ENCODE measurements at places on chromosomes 12 and 14. TPM values are rescaled to one million over a fixed set of nuclear protein-coding genes. Genes with fewer than 3 reads are reported as not detected.
A peak's percentile ranks its signal among the peaks of the same experiment; 100 is the strongest.

DNA sequence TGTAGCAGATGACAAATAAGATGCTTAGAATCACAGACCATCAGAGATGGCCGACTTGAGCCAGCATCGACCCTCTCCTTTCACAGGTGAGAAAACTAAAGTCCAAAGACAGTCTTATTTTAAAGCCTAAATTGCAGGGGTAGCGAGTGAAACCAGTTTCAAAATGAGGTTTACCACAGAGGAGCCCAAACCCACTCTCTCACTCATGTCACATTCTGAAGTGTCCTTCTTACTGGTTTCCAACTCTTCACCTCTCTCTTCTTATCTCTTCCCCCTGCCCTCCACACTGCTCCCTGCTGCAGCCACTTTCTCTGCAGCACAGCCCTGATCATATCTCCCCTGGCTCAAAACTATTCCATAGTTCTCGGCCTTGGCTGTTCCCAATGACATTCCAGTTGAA is 57.0 kb upstream of the NID2 start:
- DNase-seq: no peak

- no peak for DNase-seq
Observed at GRCh38 chr12:109650808-109651207, 62.8 kb upstream of the FAM222A start.

- DNase-seq: no peak
Observed at GRCh38 chr12:55722948-55723347, 2.8 kb downstream of the RDH5 start.

Gene ABCD2
- total RNA-seq: 0.21 TPM

Gene CDCA4
- total RNA-seq: 23.5 TPM

DNA sequence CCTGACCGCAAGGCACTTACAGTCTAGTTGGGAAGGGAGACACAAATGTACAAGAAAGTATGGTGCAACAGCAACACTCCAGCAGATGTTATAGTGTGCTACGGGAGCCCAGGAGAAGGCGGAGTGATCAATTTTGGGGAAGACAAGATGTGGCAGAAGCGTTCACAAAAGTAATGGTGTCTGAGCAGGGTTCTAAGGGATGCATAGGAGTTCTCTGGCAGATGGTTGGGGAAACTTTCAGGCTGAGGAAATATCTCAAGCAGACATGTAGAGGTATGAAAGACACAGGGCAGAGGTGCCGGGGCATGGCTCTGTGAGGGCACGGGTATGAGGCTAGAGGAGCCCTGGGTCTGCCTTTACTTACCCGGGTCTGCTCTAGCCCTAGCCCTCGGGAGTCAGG is 5.1 kb upstream of the TNFRSF1A start:
- DNase-seq: no peak

GRCh38 chr12:109020146-109020795 is 597 bp downstream of the SVOP start:
- no peak for DNase-seq

GRCh38 chr12:65643171-65643570 is 181.1 kb upstream of the HMGA2 start:
- no peak for DNase-seq

- peak; percentile 22 for DNase-seq
Observed at GRCh38 chr12:13175499-13175898, 21.0 kb upstream of the EMP1 start.

Gene NEUROD4
- not detected for total RNA-seq

GRCh38 chr12:91877456-91878235 is 268.0 kb downstream of the BTG1 start:
- DNase-seq: no peak

Gene KRT80
- 10.3 TPM for total RNA-seq

GRCh38 chr12:2697057-2697800 is 97.5 kb upstream of the FKBP4 start:
- no peak for DNase-seq

DNA sequence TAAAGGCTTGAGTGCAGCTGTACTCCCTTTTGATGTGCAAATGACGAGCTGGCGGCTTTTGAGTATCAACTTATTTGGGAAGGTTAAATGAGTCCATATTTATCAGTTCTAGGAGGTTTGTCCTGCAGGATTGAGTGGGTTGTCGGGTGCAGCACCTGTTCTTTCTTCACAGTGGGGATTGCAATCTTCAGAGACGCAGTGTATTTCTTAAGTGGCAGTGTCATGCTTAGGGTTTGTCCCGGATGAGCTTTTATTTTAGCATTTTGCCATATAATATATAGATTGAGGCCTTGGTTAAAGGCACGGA is 1.2 kb downstream of the FUT8 start:
- DNase-seq: no peak

DNA sequence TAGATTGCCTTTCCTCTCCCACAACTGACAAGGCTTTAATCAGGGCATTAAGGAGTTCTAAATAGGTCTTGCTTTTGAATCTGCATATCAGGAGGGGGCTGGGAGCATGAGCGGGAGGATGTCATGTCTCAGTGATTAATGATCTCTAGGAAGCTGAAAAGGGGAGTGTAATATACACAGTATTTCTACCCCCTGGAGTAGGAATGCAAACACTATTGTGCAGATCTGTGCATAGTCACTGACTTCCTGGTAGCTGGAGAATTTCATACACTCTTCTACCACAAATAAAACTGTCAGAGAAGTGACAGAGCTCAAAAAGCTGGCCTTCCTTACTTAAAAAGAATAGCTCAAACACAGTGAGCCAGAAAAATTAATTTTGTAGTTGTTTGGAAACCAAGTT is 65.8 kb downstream of the RIC8B start:
- peak; percentile 18 for DNase-seq

GRCh38 chr12:60684988-60685655 is 1089.3 kb downstream of the SLC16A7 start:
- DNase-seq: no peak

- no peak for DNase-seq
Observed at GRCh38 chr12:88925454-88925853, 345.2 kb upstream of the KITLG start.

DNA sequence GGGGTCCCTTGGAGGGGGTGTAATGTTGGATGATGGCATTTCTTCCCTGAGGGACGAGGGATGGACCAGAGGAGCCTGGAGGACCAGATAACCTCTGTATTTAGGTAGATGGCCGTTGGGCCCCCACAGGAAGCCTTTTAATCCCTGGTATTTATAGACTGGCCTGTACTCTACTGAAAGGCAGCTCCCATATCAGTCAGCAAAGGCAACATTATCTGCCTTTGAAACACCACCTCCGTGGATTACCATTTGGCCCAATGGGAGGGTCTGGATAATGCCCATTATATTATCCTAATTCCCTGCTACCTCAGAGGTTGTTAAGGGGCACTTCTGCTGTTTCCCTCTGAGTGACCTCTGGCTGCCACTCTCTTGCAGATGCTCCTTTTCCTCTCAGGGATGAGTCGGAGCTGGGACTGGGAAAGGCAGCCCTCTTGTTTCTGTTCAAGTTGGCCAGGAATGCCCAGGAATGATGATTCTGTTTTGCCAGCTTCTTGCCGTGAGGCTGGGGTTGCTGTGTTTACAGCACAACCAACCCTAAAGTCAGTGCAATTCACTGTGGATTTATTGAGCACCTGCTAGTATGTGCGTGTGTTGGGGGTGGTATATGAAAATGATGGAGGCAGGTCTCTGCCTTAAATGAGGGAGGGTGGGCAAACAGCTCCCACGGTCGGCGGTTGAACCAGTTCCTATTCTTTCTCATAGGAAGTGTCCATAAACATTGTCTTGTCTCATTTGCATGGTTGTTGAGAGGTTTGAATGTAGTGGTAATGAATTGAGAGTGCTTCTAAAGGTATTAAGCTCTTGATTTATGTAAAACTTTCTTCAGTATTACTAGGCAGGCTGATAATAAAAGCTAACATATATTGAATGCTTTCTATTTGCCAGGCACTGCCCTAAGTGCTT is 18.1 kb downstream of the SUSD6 start:
- DNase-seq: no peak

Gene FKBP11
- 8.3 TPM for total RNA-seq

DNA sequence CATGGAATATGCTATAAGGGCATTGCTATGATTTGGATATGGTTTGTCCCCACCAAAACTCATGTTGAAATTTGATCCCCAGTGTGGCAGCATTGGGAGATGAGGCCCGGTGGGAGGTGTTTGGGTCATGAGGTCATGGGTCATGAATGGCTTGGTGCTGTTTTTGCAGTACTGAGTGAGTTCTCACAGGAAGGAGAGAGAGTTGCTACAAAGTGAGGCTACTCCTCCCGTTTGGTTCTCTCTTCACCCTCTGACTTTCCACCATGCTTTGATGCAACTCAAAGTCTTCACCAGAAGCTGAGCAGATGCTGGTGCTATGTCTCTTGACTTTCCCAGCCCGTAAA is 388.1 kb upstream of the TMPO start:
- no peak for DNase-seq

Gene PYGL
- total RNA-seq: 16.9 TPM

Gene FIGNL2
- 0.72 TPM for total RNA-seq

DNA sequence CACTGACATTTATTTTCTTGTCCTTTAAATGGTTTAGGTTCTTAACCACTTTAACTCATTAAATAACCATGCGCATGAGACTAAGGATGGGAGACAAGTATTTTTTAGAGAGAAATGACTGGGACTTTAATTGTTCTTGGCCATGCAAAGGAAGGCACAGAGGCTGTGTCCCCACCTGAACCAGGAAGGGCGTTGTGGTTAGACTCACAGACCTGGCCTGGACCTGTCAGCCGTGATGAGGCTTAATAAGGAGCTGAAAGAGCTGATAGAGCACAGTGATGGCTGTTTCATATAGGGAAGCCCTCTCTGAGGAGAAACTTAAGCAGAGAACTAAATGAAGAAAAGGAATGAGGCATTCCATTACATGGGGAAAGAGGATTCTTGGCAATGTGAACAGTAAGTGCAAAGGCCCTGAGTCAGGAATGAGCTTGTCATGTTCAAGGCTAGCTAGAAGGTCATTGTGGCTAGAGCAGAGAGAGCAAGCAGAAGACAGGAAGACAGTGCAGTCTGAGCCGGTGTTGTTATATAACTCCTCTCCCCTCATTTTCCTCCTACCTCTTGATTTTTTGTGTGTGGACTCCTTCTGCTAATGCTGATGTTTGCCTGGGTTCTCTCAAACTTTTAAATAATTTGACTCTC is 74.4 kb upstream of the ANO4 start:
- DNase-seq: no peak

GRCh38 chr14:51073731-51074130 is 21.2 kb downstream of the TRIM9 start:
- DNase-seq: peak; percentile 44

DNA sequence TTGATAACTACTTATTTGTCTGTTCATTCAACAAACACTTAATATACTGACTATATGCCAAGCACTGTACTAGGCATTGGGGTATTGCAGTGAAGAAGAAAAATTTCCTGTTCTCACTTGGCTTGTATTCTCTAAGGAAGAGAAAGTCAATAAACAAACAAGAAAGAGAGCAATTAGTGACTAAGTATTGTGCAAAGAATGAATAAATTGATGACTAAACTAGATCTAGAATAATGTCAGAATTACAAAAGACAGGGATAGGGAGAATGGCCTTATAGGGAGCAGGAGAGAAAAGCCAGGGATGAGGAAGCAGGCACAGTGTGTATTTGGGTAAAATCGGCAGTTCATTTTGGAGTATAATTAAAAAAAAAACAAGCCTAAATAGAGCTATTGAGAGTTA is 4.2 kb upstream of the LIN7A start:
- DNase-seq: no peak

DNA sequence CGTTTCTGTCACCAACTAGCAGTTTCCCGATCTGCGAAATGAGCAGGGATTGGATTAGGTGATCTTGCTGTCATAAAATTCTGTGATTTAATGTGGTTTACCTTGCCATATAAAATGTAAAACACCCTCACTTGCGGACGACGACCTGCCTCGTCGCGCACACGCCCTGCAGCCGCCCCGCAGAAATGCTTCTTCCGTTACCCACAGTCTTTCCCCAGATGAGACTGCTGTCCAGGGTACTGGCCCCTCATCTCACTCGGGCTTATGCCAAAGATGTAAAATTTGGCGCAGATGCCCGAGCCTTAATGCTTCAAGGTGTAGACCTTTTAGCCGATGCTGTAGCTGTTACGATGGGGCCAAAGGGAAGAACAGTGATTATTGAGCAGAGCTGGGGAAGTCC is 17.7 kb upstream of the FOXJ2 start:
- no peak for DNase-seq

- no peak for DNase-seq
Observed at GRCh38 chr14:50069325-50069724, 47.0 kb downstream of the VCPKMT start.

Gene SLC39A2
- 5.6 TPM for total RNA-seq

Gene CLEC4A
- 1.9 TPM for total RNA-seq

- DNase-seq: no peak
Observed at GRCh38 chr12:48512855-48513254, 12.6 kb upstream of the OR8S1 start.

DNA sequence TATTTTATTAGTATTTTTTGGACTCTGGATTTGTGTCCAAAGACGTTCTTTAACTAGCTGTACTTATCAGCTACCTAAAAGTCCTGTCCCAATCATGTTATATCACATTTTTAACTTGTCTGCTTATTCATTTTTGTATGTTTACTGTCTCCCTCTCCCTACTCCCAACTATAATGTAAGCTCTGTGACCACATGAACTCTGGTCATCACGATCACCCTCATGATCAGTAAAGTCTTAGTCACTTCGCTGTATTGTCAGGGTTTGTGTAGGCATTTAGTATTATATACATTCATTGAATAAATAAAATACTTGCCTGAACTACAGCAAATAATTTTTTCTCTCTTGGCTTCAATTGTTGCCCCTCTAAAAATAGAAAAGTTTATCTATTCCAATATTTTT is 211.0 kb downstream of the PIK3C2G start:
- no peak for DNase-seq

Gene MSI1
- 0.31 TPM for total RNA-seq

Gene RNASE9
- total RNA-seq: not detected

Gene ABCC9
- total RNA-seq: 121 TPM

Gene FBXO34
- 40.7 TPM for total RNA-seq

DNA sequence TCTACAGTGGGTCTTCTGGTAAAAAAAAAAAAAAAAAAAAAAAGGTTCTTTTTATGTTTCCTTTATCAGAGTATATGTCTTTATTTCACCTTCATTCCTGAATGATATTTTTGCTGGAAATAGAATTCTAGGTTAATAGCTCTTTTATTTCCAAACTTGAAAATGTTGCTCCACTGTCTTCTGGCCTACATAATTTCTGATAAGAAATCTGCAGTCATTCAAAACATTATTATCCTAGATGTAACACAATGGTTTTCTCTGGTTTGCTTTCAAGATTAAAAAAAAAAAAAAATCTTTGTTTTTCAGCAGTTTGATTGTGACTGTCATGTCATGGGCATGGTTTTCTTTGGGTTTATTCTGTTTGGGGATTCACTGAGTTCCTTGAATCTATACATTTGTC is 19.5 kb downstream of the DCP1B start:
- no peak for DNase-seq

- DNase-seq: peak; percentile 42
Observed at GRCh38 chr14:85824526-85824925, 294.6 kb downstream of the FLRT2 start.

Gene PROX2
- not detected for total RNA-seq

DNA sequence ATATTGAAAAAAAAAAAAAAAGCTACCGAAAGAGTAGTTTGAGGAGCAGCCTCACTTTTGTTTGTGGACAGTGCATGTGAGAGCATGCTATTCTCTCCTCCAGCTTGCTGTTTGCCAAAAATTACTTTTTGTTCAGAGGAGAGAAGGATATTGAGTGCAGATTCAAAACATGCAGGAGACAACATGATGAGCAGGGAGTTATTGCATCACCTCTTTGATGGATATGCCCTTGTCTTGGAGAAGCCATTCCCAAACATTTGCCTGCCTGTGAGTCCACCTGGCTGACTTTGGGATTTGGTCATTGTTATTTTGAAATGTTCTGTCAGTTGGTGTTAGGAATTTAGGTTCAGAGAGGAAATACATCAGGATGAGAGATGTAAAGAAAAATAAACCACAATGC is 2.4 kb downstream of the C12orf75 start:
- DNase-seq: no peak

Gene TRIP11
- 64.5 TPM for total RNA-seq

Data from tongue (tissue), 3 donors.